ENCODE measurements at places on chromosomes 1 and 21.

GRCh38 chr1:219347376-219347775 lies 173.7 kb downstream of the LYPLAL1 start:
- no peak for DNase-seq

DNA sequence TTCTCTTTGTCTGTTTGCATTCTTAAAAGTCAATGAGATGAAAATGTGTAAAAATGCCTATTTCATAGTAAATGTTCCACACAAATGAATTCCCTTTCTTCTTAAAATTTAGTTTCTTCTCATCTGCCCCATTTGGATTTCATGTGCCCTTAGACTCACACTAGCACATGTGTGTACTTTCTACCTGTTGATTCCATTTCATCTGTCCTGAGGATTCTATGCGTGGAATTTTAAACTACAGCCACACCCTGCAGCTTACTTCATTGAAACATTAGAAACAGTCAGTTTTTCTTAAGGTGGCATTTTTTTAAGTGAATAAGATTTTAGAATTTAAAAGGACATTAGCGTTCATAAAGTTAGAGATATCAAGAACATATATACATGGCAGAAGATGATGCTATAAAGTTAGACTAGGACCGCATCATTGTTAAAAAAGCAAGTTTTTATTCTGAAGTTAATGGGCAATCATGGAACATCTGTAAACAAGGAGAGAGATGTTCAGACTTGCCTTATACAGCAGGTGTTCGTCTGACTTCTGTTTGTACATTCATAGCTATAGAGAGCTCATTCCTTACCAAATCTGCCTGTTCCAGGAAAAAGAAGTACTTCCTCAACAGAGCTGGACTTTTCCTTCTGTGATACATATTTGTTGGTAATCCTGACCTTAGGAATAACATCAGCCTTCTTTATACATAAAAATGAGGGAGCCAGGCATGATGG lies 3.9 kb upstream of the TUT4 start:
- no peak for DNase-seq

- no peak for DNase-seq
These were observed 103.0 kb downstream of the SNX7 start for GRCh38 chr1:98764485-98764884.

DNA sequence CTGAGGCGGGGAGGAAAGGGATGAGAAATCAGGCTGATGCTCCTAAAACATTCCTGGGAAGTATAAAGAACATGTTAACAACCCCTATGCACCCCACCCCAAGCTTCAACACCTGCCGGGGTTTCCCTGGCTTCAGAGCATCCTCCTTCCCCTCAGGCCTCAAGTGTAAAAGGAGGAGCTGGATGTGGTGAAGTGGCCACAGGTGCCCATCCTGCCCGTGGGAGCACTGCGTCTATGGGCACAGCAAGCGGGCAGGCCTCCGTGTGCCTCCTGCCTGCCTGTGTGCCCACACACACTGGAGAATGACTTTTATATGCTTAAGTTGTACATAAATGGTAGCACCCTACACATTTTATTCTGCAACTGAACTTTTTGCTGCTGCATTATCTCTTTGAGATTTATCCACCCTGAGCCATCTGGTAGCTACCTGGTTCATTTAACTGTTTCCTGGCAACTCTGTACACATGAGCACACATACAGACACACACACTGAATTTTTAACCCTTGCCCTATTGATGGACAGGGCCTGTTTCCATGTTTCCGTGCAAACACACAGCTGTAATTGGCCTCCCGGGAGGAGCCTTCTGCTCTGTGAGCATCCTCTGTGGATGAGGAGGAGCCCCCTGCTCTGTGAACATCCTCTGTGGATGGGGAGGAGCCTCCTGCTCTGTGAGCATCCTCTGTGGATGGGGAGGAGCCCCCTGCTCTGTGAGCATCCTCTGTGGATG lies 13.4 kb upstream of the FTCD start:
- DNase-seq = no peak

GRCh38 chr1:154857441-154858215 lies 12.5 kb downstream of the KCNN3 start:
- DNase-seq = no peak

- DNase-seq = peak; percentile 69
These were observed 522 bp downstream of the TMEM59 start for GRCh38 chr1:54052431-54052933.

DNA sequence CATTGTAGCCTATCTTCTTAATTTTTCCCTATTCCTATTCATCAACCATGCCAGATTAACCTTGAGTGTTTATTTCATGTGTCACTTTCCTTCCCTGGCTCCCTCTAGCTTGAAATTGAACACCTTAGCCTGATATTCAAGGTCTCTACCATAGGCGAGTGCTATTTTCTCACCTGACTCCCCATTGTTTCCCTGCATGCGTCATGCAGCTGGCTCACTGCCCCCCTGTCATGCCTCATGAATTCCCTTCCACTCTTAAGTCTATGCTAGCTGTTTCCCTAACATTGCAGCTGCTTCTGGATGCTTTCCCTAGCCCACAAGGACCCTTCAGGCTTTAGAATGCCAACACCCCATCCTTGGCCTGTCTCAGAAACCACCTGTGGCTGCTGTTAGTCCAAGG lies 56.7 kb upstream of the CD1D start:
- no peak for DNase-seq

GRCh38 chr1:155128755-155129473 lies 1.2 kb downstream of the EFNA1 start:
- DNase-seq = no peak

DNA sequence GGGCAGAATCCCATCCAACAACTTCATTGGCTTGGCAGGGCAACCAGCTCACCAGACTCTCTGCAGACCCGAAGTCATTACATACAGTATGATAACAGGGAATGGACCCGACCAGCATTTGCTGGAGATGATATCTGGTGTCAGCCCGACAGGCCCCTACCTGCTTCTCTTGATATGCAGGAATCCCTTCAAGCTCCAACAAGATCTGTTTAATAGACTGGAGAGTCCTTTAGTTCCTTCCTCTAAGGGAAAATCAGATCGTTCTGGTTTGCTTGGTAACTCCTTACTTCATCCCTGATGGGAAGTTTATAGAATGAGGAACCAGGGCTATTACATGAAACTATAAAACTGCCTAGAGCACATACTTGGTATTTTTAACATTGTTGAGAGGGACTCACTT lies 61.2 kb downstream of the EDARADD start:
- no peak for DNase-seq

DNA sequence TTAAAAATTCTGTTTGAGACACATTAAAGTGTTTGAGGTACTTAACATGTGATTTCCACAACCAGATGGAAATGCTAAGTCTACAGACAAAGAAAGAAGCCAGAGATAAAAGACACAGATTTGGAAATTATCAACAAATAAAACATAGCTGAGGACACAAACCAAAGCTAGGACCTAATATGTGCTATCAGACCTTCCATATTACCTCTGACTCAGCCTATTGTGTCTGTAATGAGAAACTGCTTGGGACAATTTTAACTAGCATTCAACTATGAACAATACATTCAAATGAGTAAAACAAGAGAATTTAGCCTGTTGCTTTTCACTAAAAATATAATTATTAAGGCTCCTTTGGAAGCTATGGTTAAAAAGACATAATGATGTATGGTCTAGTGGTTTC lies 54.6 kb downstream of the WNT2B start:
- DNase-seq = no peak

DNA sequence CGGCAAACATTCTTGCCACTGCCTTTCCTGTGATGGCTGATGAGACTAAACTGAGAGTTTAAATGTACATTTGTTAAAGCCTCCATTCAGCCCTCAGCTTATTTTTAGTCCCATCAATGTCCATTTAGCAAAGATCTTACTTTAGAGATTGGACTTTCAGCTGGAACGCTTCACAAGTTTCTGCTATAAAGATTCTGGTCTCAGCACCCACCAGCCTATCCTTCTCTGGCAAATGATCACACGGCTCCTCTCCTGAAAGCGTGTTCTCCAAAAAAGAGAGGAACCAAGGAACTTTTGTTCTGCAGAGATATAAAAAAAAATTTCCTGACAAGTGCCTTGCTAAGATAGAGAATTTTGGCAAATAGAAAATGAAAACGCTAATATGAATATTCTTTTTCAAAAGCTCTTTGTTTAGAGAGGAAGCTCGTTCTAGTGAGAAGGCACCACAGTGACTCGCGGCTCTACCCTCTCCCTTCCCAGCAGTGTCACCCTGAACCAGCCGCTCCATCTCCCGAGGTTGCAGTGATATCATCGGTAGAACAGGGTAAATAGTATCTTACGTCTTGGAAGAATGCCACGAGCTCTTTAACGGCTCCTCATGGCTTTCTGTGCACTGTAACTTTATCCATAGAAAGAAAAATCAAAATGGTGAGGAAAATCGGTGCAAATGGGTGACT lies 200.2 kb downstream of the APP start:
- DNase-seq = no peak

DNA sequence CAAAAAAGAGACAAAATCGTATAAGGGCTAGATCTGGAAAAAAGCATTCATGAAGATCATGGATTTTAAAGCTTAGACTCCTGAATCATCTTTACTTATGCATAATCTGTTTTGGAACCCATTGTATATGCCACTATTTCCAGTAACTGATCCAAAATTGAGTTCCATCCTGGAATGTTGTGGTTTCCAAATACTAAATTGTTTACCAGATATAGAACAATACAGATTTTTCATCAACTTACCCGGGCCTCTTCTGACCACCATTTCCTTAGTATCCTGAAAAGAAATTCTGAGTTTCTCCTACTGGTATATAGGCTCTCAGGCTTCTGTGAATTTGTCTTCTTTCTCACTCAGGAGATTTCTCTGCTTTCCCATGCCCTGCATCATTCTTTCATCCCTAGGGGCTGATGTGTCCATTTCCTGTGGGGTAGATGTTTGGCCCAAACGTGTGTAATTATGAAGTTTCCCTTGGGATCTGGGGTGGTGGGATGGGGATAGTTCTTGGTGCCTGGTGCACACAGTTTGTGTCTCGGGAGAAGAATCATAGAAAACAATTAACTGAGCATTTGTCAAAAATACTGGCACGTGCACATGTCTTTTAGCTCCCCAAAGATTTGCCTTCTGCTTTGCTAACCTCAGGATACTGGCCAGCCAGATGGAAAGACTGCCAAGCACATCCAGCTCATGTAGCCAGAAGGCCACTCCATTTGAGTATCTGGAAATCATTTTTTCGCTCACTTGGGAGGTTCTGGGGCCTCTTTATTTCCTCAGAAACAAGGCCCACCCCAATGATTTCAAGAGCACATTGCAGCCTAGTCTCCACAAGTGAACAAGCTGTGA lies 127.8 kb downstream of the NTMT2 start:
- no peak for DNase-seq

GRCh38 chr1:204171751-204172178 lies 5.6 kb upstream of the REN start:
- DNase-seq = no peak

DNA sequence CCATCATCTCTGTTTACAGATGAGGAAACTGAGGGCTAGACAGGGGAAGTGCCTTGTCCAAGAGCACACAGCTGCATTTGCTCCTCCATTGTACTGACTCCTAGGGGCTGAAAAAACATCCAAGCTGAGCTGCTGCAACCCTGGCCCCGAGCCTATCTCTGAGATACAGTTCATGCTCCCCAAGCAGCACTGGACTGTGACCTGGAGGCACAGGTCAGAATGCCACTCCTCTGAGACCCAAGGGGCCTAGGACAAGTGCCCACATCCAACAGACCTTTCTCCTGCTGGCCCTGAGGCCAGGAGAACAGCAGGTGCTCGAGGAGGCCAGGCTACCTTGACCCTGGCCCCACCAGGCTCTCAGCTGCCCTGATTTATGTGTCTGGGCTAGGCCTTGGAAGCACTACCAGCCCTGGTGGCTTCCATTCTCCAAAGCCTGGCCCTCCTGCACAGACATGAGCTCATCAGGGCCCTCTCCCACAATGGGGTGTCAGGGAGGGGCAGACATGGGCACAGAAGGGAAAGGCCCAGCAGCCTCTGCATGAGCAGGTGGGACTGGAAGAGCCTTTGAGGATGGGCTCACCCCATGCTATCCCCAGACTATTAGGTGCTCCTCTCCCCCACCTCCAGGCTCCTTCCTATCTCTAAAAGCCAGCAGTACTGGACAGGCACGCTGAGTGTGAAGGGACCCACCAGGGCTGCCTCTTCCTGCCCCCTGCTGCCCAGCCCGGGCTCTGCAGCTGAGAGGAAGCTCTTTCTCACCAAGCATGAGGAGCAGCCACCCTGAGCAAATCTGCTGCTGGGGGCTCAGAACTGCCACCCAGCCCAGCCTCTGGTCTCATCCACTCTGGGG lies 18.8 kb downstream of the ADGRB2 start:
- DNase-seq = peak; percentile 81

DNA sequence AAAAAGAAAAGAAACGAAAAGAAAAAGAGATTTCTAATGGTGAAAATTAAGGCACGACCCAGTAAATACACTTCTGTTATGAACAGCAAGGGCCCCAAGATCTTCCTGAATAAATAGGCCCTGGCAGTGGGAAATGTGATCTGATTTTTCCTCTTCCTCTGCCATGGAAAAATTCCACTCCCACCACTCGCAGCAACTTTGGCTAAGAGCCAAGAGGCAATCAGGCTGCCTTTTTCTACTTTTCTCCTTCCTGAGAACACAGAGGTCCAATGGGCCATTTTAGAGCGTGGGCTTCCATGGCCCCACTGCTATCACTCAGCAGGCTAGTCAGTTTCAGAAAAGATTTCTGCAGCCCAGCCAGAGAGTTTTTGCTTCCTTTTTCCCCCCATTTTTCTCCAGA lies 33.7 kb upstream of the AK4 start:
- no peak for DNase-seq

DNA sequence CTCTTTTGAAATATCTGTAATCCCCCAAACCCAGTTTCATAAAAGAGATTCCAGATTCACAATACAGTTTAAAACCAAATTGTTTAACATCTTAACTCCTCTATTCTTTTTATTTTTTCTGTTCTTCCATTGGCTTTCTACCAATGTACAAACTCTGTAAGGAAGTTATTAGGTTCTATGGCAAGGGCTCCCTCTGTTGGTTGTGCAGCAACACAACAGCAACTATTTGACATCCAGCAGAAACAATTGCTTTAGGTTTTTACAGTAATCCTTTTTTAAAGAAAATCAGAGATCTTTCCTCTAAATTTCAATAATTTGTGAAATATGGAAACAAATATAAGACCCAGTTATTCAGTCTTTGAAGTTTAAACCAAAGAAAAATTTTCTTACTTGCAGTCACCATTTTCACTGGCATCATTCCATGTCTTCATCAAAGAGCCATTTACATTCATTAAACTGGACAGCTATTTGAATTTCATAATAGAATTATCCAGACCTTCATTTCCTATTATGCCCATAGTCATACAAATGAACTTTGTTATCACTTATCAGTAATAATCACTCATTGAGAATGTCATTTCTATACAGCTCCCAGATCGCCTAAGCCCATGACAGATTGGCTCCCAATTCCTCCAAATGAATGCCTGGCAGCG lies 46.5 kb upstream of the RNF11 start:
- DNase-seq = no peak
